Glomerular endothelial cell (primary cell): ENCODE measurements at places on chromosomes 4 and X. TPM values are rescaled to one million over a fixed set of nuclear protein-coding genes. Genes with fewer than 3 reads are reported as not detected.

DNA sequence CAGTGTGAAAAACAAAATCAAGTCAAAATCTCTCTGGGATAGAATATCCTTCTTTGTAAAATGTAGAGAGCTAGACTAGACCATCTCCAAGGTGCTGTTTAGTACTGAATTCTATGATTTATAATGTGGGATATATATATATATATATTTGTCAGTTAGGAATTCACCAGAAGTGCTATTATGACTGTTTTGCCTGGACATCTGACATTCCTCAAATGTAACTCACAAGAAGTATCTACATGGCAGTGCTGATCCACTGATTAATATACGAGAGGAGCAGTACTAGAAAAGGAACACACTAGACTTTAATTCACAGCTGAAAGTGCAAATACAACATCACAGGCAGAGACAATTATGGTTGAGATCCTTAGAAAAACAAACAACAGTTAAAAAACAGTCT, 208.9 kb downstream of the GBA3 start:
- DNase-seq = no peak

Gene RENBP
- 19.0 and 23.7 TPM in 2 replicates for total RNA-seq

GRCh38 chrX:130974323-130974722, 71.3 kb upstream of the ENOX2 start:
- DNase-seq = no peak

- DNase-seq = no peak
These were observed 132.4 kb downstream of the RPA4 start for GRCh38 chrX:97016106-97016505.

DNA sequence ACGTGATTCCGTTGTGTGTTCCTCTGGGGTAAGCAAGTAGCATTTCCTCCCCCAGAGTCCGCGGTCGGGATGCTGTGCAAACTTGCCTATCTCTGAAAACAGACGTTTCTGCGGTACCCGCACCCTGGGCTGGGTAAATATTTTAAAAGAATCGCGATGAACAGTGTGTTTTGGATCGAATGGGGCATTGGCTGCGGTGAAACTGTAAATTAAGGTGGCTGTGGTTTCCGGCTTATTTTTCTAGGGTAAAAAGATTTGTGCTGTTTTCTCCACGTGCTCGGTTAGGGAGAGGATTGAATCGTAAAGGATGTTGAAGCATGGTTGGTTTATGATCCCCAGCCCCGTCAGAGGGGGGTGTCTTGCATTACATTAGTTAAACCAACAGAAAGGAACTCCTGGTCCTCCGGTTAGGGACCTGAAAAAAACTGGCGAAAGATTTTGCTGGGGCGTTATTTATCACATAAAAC, 1.2 kb downstream of the HHIP start:
- no peak for DNase-seq

DNA sequence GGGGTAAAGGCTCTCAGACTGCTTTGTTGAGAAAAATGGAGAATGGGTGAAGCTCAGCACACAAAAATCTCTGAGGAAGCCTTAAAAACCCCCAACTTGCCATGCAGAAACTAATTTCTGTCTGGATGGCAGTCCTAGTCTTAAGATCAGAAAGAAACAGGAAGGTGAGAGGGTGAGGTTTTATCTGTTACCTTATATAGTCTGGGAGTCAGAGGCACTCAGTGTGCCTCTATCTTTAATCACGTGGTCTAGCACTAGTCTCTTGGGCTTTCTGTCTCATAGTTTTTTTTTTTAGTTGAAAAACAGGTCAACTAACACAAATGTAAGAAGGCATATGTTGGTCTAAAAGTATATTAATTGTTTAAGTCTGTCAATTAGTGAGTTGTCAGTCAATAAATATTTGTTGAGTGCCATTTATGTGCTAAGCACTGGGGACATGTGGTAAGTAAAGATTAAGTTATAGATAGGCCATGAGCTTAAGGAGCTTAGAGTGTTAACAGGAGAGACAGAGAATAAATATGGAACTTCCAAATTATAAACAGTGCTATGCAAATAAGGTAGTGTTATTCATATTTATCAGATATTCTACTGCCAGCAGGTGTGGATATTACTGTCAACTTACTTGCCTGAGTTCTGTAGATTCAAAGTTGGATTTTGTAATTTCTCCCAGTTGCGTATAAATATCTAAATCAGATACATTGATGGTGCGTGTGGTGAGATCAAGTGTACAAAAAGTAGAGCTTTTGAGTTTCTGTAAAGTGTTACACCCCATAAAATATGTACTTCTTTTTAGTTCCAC, 7.0 kb downstream of the CYBB start:
- DNase-seq = no peak

- DNase-seq = no peak
These were observed 214.2 kb downstream of the RBMX2 start for GRCh38 chrX:130615941-130616340.

- DNase-seq = no peak
These were observed 45.1 kb downstream of the RPS3A start for GRCh38 chr4:151144329-151145072.

GRCh38 chr4:184122631-184123408, 94.9 kb downstream of the ENPP6 start:
- no peak for DNase-seq

DNA sequence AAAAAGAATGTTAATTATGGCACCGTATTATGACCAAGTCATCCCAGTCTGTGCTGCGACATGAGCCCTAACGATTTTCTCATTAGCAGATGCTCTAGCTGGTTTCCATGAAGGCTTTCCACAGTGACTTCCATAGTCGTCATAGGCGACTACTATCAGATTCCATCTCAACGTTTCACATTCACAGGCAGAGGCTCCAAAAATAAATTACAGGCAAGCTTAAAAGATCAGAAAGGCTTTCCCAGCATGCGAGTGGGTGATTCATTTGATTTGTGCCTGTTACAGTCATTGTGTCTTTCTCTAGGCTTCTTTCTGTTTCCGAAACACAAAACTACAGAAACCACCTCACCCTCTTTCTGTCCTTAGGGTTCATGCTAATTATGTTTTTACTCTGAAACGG, 43.2 kb downstream of the PALLD start:
- DNase-seq = no peak

- no peak for DNase-seq
These were observed 45.4 kb upstream of the FTHL17 start for GRCh38 chrX:31117266-31117665.

DNA sequence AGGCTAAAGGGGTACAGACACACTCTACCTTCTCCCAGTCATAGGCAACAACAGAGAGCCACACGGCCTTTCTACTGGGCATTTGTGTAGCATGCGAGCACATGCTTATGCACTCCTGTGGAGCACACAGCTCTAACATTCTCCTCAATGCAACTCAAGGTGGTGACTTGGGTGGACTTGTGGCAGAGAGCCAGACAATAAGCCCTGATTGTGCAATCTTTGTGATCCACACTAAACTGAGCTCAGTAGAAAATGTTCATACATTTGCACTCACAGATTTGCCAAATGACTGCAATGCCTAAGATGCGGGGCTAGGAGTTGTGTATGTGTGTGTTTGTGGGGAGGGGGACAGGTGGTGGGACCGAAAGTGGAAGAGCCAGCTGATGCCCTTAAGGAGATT, 31.4 kb upstream of the SETD7 start:
- DNase-seq = no peak

- peak; percentile 76 for DNase-seq
These were observed 57.0 kb upstream of the PROM1 start for GRCh38 chr4:16140879-16141249.
